ENCODE measurements at places on chromosomes 1 and 21.
A peak's percentile ranks its signal among the peaks of the same experiment; 100 is the strongest.

- DNase-seq, result no peak
Observed at GRCh38 chr1:80202118-80202517, 1195.6 kb upstream of the ADGRL4 start.

GRCh38 chr1:76864383-76864782 is 2.9 kb upstream of the ST6GALNAC5 start:
- no peak for DNase-seq

- no peak for DNase-seq
Observed at GRCh38 chr1:11526071-11526895, 47.3 kb downstream of the DISP3 start.

- no peak for DNase-seq
Observed at GRCh38 chr1:61781151-61781550, 38.9 kb downstream of the PATJ start.

GRCh38 chr1:177591155-177591554 is 378.7 kb downstream of the SEC16B start:
- no peak for DNase-seq

DNA sequence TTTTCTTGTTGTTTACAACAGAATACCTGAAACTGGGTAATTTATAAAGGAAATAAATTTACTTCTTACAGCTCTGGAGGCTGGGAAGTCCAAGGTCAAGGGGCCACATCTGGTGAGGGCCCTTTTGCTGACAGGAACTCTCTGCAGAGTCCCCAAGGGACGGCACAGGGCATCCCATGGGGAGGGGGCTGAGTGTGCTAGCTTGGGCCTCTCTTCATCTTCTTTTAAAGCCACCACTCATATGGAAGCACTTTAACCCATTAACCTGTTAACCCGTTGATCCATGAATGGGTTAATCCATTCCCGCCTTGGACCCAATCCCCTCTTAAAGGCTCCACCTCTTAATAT is 76.3 kb downstream of the OBSCN start:
- DNase-seq, result no peak

GRCh38 chr1:248585266-248585665 is 10.7 kb upstream of the OR2T34 start:
- no peak for DNase-seq

DNA sequence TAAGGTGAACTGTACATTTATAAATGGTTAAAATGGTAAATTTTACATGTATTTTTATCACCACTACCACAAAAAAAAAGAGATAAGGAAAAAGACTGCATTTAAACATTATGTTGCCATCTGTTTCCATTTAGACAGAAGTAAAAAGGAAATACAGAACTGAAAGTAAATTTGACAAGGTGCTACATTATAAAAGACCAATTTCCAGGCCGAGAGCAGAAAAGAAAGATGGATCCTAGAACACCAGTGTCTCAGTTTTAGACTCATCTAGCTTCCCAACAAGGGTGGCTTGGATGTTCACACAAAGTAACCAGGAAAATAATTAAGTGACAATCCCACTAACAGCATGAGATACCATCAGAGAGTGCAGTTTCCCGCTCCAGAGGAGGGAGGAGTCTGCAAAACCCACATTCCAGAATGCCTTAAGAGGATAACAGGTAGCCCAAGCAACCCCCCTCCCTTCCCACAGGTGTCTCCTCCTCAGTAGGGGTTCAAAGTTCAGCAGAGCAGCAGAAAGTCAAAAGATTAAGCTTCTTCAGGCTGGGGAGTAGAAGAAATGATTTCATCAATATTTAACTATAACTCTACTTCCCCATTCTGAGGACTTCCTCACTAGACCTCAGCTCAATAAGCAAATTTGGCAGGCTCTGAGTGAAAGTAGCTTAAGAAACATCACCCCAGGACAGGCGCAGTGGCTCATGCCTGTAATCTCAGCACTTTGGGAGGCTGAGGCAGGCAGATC is 11.8 kb downstream of the TPM3 start:
- DNase-seq, result peak; percentile 78

GRCh38 chr21:14880922-14881321 is 183.9 kb downstream of the NRIP1 start:
- no peak for DNase-seq

DNA sequence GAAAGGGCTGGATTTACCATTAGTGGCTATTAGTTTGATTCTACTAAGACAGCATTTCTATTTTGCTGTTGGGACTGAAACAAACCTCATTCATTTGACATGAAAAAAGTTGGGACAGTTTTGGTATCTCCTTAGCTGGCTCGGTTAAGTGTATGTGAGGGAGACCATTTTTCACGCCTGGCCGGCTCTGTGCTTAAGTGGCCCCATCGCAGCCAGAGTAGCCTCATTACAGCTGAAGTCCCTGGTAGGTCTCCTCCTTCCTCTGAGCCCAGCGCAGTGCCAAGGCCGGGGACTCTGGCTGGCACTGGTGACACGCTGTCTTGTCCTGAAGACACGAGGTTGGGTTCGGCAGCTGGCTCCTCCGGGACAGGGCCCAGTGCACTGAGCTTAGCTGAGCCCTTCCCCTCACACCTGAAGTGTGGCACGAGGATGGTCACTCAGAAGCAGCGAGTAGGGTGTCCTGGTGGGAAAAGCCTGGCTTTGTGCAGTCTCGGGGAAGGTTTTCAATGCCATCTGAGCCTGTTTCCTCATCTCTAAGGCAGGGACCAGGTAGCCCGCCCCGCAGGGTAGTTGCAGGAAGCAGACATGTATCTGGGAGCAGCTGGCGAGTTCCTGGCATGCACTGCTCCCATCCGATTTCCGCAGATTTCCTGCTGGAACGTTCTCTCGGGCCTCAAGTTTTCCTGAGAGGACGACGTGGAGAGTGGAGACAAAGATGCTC is 196.5 kb downstream of the DYRK1A start:
- DNase-seq, result no peak

DNA sequence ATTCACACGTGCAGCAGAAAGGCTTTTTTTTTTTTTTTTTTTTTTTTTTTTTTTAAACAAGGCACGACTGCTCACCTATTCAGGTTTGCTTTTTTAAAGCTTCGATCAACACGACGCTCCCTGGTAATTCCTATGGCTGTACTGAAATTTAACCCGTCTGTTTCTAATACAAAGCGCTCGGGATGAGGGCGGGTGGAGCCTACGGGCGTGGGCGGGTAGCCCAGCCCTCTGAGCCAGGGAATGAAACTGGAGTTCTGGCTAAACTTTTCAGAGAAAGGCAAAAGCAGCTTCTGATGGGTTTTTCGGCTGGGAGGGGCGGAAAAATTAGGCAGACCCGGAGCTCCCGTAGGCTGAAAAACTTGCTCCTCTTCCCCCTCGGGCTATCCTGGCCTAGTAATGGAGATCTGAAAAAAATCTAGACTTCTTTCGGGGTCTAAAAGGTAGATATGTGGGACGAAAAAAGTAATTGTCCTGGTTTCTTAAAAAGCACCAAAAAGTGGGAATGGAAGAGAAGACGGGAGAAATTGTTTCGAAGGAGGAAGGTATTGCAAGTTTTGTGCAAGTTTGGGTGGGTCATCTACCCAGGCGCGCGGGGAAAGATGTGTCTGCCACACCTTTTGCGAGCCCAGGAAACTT is 7.4 kb downstream of the NR5A2 start:
- DNase-seq, result no peak

GRCh38 chr1:37294096-37294495 is 180.3 kb upstream of the ZC3H12A start:
- DNase-seq, result no peak

DNA sequence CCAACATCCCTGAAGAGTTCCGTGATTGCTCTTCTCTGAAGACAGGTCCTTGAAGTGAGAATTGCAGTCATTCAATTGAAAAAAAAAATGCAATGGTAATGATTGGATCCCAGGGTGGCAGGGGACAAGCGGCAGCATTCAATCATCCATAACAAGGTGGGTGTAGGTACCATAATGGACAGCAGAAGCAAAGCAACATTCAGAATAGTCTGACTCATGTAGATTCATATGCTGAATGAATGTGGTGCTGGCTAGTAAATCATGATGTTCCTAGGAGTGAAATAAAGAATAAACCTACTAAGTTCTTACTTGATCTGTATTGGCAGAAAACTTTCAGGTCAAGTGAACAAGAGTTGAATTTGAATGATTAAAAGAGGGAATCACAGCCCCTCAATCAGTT is 319.6 kb downstream of the GPATCH2 start:
- DNase-seq, result no peak

DNA sequence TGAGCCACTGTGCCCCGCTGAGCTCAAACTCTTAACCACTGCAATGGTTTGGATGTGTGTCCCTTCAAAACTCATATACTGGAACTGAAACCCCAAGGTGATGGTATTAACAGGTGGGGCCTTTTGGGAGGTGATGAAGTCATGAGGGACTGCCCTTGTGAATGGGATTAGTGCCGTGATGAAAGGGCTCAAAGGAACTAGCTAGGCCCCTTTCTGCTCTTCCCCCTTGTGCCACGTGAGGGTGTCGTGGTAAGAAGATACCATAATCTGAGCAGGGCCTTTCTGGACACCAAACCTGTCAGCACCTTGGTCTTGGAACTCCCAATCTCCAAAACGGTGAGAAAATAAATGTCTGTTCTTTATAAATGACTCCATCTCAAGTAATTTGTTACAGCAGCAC is 45.5 kb upstream of the SPOCD1 start:
- peak; percentile 59 for DNase-seq

GRCh38 chr1:193157360-193157759 is 29.1 kb downstream of the B3GALT2 start:
- no peak for DNase-seq

- DNase-seq, result no peak
Observed at GRCh38 chr1:248094884-248095283, at the start of gene OR2L13. Gene OR2L13, plus strand, starts transcription at chr1:248095184. Its CDS starts 4,192 bp downstream, at chr1:248099376.

GRCh38 chr1:115862403-115862802 is 21.5 kb upstream of the NHLH2 start:
- no peak for DNase-seq

DNA sequence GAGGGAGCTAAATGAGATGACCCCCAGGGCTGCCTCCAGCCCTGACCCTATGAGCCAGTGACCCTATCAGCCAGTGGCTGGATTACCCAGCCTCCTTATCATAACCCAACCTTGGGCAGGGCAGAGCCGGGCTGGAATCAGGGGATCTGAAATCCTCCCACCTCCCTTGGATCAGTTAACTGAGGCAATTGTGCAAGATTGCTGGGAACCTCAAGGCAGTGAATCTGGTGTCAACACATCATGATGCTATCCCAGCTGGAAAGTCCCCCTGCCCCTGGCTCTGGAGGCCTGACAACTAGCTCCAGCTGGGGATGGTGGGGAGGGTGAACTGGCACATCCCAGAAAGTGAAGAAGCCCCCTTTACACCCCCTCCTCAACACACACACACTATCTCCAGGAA is 6.4 kb upstream of the TSPAN1 start:
- DNase-seq, result no peak

DNA sequence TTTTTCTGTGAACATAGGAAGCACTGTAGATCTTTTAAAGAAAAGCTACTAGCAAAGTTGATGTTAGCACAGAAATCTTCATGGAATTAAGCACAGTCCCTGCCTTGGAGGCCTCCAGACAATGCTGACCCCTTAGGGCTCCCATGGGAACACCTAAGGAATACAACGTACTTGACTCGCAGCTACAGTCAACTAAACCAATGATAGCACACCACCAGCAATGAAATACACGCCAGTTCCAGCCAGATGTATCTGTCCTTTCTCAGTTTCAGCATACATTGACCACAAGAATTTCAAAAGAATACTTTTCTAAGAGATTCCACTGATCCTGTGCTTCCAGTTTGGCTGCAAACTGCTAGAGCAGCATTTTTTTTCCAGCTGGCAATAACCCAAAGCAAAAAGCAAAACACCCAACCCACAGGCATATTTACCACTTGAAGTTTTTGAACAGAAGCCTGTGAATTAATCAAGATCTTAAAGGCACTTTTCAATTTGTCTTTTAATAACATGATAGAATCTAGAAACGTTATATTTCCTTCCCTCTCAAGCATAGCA is 42.8 kb upstream of the KRTAP11-1 start:
- DNase-seq, result no peak

DNA sequence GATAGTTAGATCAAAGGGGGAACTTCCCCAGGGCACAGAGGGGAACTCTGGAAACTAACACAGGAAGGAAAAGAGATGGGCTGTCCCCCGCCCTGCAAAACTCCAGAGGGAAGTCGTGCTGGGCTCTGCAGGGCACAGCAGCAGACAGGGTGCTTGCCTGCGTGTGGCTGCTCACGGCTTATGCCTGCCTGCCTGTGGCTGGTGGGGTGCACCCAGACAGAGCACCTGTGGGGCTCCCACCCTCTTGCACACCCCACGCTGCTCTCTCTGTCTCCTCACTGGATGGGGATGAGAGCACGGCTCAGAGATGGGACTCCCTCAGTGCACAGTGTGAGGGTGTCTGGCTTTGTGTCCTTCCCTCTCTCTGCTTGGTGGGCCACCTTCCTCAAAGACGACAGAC is 13.5 kb upstream of the ETV3L start:
- DNase-seq, result no peak

All from OCI-LY7 (cell line).